ENCODE measurements at places on chromosomes 6 and 20.

GRCh38 chr6:166511316-166511715 is 75.2 kb downstream of the RAMACL start:
- DNase-seq, result no peak

- DNase-seq, result no peak
Observed at GRCh38 chr6:16769131-16769985, 8.1 kb upstream of the ATXN1 start.

- DNase-seq, result no peak
Observed at GRCh38 chr6:43716099-43716498, 28.5 kb upstream of the MRPS18A start.

- DNase-seq, result no peak
Observed at GRCh38 chr6:97231911-97232310, 51.1 kb downstream of the MMS22L start.

DNA sequence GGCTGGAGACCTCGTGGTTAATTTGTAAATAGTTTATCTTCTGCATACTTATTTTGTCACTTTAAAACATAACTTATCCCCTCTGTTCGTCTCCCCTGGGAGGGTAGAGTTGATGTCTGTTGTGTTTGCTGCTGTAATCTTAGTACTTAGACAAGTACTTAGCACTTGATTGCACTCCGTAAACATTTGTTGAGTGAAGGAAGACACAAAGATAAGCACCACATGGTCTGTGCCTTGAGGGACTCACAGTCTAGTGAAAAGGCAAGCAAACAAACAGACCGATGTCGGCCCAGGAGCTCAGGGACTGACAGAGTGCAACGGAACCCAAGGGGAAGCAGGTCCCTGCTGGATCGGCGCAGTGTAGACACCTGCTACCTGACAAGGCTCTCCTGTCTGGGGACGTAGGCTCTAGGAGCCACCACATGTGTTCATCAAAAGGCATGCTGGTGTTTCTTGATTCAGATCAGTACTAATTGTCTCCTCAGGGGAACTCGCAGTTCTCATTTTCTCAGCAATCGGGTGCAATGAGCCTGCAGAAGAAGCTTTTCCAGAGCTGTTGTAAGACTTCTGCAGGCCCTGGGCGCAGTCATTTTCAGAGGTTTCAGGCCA is 31.4 kb downstream of the EDN3 start:
- DNase-seq, result no peak

GRCh38 chr6:89173634-89174033 is 27.8 kb downstream of the PM20D2 start:
- no peak for DNase-seq

Data from GM13976 (cell line).